ENCODE measurements at places on chromosomes 7 and 10.

GRCh38 chr10:95352684-95353083, 61.9 kb upstream of the PDLIM1 start:
- H3K27me3 ChIP-seq: no peaks in the 10 kb centered on the region
- no peaks in the 10 kb centered on the region for H3K36me3 ChIP-seq
- DNase-seq: no peak

DNA sequence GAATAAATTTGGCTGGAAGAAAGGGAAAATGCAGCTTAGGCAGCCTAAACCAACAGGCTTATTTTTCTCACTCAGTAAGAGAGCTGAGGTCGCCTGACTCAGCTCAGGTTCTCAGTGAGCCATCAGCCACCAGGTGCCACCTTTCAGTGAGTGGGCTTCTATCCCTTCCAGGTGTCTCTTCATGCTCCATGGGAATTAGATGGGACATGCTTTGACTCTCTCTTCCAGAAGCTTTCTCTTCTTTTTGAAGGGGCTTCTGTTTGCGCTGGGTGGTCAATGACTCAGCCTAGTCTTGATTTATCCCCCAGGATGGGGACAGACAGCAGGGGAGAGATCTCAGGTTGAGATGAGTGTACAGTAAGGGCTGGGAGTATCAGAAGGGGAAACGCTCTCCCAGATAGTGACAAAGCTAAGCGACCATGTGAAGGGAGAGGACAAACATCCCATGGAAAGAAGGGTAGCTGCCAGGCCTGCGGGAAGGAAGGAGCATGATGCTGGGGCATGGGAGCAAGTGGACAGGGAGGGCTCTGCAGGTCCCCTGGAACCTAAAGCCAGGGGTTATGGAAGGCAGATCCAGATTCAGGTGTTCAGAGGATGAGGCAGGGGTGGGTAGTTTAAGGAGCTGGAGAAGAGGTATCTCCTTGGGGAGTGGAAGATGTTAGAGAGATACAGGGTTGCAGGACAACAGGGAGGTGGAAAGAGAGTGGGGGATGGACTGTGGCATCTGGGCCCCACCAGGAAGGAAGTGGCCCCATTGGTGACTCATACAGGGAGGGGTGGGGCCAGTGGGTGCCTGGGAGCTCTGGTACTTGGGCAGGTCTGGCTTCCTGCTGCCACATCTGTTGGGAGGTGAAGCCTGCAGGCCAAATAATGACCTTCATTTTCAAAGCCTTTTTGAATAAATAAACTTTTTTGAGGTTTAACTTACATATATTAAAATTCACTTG, 32.5 kb downstream of the OGDH start:
- no peak overlapping the region for H3K4me3 ChIP-seq
- DNase-seq: no peak
- H3K27ac ChIP-seq: no peak overlapping the region
- peaks cover 15% of the 10 kb centered on the region for H3K4me1 ChIP-seq
- no peaks in the 10 kb centered on the region for H3K27me3 ChIP-seq
- H3K36me3 ChIP-seq: no peaks in the 10 kb centered on the region

- peak; percentile 31 for DNase-seq
- no peaks in the 10 kb centered on the region for H3K4me1 ChIP-seq
- no peaks in the 10 kb centered on the region for H3K27me3 ChIP-seq
- no peak overlapping the region for H3K27ac ChIP-seq
- H3K36me3 ChIP-seq: no peaks in the 10 kb centered on the region
- no peak overlapping the region for H3K4me3 ChIP-seq
Observed at GRCh38 chr7:11343818-11344413, 370.2 kb downstream of the PHF14 start.

DNA sequence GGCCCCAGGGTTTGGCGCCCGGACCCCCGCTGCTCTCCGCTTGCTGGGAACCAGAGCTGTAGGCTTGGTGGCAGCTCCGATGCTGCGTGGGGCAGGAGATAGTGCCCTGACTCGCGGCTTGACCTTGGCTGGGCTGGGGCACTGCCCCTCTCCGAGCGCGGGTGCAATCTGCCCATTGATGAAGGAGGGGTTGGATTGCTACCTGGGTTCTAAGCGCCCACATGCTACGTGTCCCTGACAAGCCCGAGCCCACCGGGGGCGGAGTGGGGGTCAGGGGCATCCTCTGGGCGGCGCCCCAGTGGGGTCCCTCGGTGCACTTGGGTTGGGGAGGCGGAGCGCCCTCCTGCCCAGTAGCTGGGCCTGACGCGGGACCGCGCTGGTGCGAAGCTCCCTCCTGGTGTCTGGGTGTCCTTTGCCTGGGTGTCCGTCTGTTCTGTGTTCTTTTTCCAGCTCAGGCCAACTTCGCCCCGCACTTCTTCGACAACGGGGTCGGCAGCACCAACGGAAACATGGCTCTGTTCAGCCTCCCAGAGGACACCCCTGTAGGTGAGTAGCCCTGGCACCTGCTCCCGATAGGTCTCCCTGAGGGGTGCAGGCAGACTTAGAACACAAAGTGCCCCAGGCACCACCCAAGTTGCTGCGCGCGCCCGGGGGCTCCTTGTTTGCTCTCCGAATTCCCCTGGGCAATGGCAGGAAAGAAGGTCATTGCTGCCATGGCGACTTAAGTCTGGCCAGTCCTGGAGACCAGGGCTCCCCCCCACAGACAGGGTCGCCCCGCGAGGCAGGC, 900 bp downstream of the CDHR1 start:
- H3K4me3 ChIP-seq: peak overlapping the region; percentile 83
- H3K36me3 ChIP-seq: no peaks in the 10 kb centered on the region
- H3K27ac ChIP-seq: no peak overlapping the region
- DNase-seq: no peak

GRCh38 chr10:24163485-24163884, 45.5 kb upstream of the KIAA1217 start:
- H3K27me3 ChIP-seq: no peaks in the 10 kb centered on the region
- H3K27ac ChIP-seq: no peak overlapping the region
- no peak overlapping the region for H3K4me3 ChIP-seq

GRCh38 chr7:127844707-127845331, 186.4 kb downstream of the LRRC4 start:
- no peak for DNase-seq
- no peak overlapping the region for H3K4me3 ChIP-seq
- no peak overlapping the region for H3K27ac ChIP-seq
- H3K36me3 ChIP-seq: peaks cover 2% of the 10 kb centered on the region

DNA sequence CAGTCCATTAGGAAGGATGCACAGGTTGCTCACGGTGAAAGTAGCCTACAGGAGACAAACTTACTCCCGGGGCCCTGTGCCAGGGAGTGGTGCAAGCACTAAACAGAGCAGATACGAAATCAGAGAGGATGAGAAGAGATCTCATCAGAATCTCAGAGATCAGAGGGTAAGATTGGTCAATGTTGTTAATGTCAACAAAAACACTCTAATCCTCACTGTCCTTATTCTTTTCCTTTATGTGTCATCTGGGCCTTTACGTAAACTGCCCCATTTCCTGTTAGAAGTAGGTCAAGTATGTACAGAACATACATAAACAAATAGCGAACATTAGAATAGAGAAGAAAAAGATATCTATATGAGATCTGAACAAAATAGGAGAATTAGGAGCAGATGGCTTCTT, 163.1 kb downstream of the PPP1R17 start:
- no peaks in the 10 kb centered on the region for H3K36me3 ChIP-seq
- no peak for DNase-seq
- no peaks in the 10 kb centered on the region for H3K4me1 ChIP-seq
- H3K27ac ChIP-seq: no peak overlapping the region
- H3K4me3 ChIP-seq: no peak overlapping the region
- no peaks in the 10 kb centered on the region for H3K27me3 ChIP-seq

DNA sequence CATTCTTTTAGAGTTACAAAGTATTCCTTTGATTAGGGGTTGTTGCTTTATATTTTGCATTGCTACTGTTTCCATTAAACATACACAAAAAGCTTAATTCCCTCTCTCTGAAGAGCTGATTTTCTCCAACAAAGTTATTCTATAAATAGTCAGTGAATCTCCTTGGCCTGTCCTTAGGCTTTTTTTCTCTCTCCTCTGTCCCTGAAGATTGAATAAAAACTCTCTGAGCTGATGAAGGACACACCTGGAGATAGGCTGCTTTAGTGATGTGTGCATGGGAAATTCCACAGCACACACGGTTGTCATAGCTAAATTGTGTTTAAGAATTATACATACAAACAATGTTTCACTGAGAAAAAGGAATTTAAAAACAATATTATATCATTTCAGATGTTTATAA, 90.5 kb upstream of the TMEM106B start:
- H3K4me3 ChIP-seq: no peak overlapping the region
- no peak for DNase-seq
- no peaks in the 10 kb centered on the region for H3K4me1 ChIP-seq

- H3K4me1 ChIP-seq: no peaks in the 10 kb centered on the region
- H3K27ac ChIP-seq: no peak overlapping the region
- no peaks in the 10 kb centered on the region for H3K27me3 ChIP-seq
- H3K36me3 ChIP-seq: no peaks in the 10 kb centered on the region
- H3K4me3 ChIP-seq: no peak overlapping the region
Observed at GRCh38 chr10:61643316-61643751, 19.4 kb upstream of the CABCOCO1 start.

DNA sequence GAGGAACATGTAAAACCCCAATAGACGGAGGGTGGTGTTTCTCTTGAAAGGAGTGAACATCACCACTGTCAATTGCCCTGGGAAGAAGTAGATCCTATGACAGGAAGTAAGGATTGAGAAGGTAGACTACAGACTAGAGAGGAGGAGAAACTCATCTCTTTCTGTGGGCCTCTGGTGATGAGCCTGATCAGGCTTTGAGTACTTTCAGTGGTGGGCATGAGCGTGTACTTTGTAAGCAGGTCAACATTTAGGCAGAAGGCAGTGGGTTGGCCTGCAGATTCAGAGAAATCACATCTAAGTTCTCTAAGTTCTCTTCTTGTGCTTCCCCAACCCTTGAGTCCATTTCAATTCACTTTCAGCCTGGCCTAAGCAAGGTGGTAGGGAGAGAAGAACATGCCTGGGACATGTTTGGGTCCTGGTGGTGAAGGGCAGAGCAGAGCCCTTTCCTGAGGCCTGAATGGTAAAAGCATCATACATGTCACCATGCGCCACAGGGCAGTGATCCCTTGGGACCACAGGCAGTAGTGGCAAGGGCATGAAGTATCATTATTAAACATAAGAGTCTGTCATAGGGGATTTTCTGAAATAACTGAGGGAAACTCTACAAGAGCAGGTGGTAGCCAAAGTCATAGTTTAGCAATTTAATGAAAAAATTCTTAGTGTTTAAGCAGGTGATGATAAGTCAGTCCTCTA, 56.4 kb upstream of the ANKRD1 start:
- H3K4me1 ChIP-seq: no peaks in the 10 kb centered on the region
- H3K36me3 ChIP-seq: no peaks in the 10 kb centered on the region
- DNase-seq: no peak

- H3K4me3 ChIP-seq: no peak overlapping the region
- no peaks in the 10 kb centered on the region for H3K27me3 ChIP-seq
- no peak for DNase-seq
- no peaks in the 10 kb centered on the region for H3K36me3 ChIP-seq
- H3K27ac ChIP-seq: no peak overlapping the region
Observed at GRCh38 chr7:75704928-75705327, 33.8 kb downstream of the HIP1 start.

- H3K4me1 ChIP-seq: no peaks in the 10 kb centered on the region
- no peaks in the 10 kb centered on the region for H3K27me3 ChIP-seq
- no peak for DNase-seq
- H3K4me3 ChIP-seq: no peak overlapping the region
- H3K27ac ChIP-seq: no peak overlapping the region
Observed at GRCh38 chr7:41969561-41970105, 266.7 kb upstream of the INHBA start.

DNA sequence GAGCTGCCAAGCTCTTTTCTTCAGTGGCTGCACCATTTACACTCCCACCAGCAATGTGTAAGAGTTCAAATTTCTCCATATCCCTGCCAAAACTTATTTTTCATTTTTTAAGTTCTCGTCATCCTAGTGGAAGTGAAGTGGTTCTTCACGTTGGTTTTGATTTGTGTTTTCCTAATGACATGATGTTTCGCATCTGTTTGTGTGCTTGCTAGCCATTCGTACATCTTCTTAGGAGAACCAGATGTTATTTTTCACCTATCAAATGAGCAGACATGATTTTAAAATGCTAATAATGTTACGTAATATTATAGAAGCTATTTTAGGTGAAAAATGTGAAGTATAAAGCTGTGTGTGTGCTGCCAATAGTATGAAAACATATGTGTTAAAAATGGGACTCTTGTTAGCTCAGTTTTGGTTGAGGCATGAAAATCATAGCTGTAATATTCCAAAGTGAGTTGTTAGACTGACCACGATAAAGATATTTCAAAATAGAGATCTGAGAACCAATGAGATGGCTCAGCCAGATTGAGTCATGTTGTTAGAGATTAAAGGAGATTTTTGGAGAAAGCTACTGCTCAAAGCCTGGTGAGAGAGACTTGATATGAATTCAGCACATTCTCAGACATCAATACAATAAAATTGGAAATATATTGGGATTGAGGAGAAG, 25.9 kb upstream of the GALNT11 start:
- no peak for DNase-seq
- no peaks in the 10 kb centered on the region for H3K27me3 ChIP-seq
- no peak overlapping the region for H3K4me3 ChIP-seq
- H3K4me1 ChIP-seq: no peaks in the 10 kb centered on the region

- H3K36me3 ChIP-seq: no peaks in the 10 kb centered on the region
- no peak overlapping the region for H3K4me3 ChIP-seq
- H3K27me3 ChIP-seq: no peaks in the 10 kb centered on the region
Observed at GRCh38 chr7:157990881-157991250, 596.8 kb downstream of the PTPRN2 start.

DNA sequence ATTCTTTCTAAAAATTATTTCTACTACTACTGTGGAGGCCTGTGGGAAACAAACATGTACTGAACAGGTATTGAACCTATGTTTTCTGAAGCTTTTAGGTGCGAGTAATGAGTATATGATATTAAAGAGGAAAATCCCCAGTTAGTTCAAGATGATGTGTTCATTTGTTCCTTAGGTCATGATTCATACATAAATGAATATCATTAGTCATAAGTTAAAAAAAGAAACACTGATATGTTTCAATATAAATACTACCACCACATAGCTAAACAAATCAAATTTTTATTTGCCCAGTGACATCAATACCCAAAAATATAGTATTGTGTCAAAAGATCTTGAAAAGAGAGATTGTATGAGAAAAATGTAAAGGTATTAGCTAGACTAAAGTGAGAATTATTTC, 210.7 kb upstream of the GNAI1 start:
- no peaks in the 10 kb centered on the region for H3K27me3 ChIP-seq
- DNase-seq: no peak
- no peaks in the 10 kb centered on the region for H3K36me3 ChIP-seq
- no peaks in the 10 kb centered on the region for H3K4me1 ChIP-seq
- no peak overlapping the region for H3K4me3 ChIP-seq

DNA sequence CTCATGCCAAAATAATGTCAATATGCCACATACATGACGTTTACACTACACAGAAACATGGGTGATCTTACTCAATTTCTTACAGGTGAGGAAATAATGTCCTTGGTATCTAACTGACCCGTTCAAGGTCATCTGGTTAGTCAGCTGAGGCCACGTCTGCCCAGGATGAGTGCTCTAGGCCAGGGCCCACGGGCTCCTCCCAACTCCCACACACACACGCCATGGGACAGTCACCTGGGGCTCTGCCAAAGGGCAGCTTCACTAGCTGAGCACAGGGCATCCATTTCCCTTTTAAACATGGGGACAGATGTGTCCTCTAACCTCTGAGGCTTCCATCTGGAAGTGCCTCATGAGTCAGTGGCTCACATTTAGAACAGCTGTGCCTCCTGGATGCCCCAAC, 123.9 kb downstream of the TNS3 start:
- no peaks in the 10 kb centered on the region for H3K36me3 ChIP-seq
- 0 out of 2 replicates have a peak, but pooled peaks cover 2% of the 10 kb centered on the region for H3K4me1 ChIP-seq
- no peaks in the 10 kb centered on the region for H3K27me3 ChIP-seq
- no peak overlapping the region for H3K4me3 ChIP-seq
- DNase-seq: no peak
- H3K27ac ChIP-seq: no peak overlapping the region

- H3K27ac ChIP-seq: no peak overlapping the region
- no peak for DNase-seq
- no peak overlapping the region for H3K4me3 ChIP-seq
Observed at GRCh38 chr10:58086763-58087150, 180.9 kb downstream of the IPMK start.

All from iPS DF 6.9 (cell line).